ENCODE measurements at places on chromosomes 13 and 19.

DNA sequence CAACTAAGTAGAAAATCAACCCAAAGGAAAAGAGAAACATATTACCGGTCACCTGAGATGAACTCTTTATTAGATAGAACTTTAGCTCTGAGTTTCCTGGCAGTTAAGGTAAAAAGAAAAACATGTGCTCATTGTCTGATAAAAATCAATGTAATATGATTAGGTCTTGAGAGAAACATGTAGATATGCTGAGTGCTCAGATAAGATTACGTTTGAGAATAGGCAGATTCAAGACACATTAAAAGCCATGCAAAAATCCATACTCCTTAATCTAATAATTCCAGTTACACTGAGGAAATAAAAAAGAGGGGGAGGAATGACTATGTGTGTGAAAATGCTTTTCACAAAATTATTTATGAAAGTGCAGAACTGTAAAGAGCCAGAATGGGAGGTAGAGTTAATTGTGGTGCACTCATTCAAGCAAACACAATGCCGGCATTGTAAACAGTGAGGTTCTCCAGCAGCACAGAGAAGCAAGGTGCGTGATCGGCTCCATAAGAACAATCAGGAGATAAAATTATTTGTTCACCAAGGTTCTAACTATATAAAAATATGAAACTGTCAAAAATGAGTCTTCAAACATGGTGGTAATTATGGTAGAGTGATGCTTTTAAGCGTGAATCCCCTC, 88.8 kb downstream of the MBNL2 start:
- H3K36me3 ChIP-seq: peaks cover 6% of the 10 kb centered on the region
- H3K4me3 ChIP-seq: no peak overlapping the region
- no peak overlapping the region for H3K27ac ChIP-seq
- no peaks in the 10 kb centered on the region for H3K27me3 ChIP-seq
- no peak for DNase-seq
- peaks cover 31% of the 10 kb centered on the region for H3K4me1 ChIP-seq

DNA sequence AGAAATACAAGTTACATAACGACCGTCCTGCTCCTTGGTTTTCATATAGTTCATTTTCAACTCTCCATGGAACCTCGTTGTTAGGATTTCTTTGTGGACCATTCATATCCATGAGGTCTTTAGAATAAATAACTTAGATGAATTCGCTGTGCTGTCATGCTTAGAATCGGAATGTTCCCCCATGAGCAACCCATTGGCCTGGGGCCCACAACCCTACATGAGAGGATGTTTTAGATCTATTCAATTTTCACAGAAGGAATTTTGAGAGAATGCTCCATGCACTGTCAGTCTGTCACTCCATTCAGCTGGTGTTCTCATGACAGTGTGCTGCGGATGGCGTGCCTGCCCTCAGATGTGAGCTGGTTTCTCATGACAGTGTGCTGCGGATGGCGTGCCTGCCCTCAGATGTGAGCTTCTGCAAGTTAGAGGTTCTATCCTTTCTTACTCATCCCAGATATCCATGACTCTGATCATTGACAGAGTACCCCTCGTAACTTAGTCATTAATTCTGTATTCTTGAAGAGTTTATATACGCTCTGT, 1193.1 kb downstream of the EFNB2 start:
- no peak overlapping the region for H3K4me3 ChIP-seq
- DNase-seq: no peak

DNA sequence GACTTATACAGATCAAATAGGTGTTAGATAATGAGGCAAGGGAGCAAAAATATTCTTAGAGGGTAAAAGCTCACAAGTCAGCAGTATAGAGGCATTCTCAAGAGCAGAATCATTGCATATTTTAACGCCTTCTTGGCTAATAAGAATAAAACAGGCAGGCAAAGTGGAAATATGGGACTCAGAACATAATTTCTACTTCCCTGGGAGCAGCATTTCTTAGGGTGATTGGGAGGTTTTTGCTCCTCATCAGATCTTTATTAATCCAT, 39.6 kb downstream of the LHFPL6 start:
- H3K4me1 ChIP-seq: no peaks in the 10 kb centered on the region
- H3K4me3 ChIP-seq: no peak overlapping the region
- no peak overlapping the region for H3K27ac ChIP-seq

GRCh38 chr13:52016296-52016695, 4.1 kb downstream of the ALG11 start:
- DNase-seq: no peak
- no peak overlapping the region for H3K4me3 ChIP-seq
- H3K36me3 ChIP-seq: peaks cover 26% of the 10 kb centered on the region

- H3K4me3 ChIP-seq: peak overlapping the region; percentile 79
- H3K36me3 ChIP-seq: no peaks in the 10 kb centered on the region
- peak overlapping the region; percentile 78 for H3K27ac ChIP-seq
- peaks cover 11% of the 10 kb centered on the region for H3K27me3 ChIP-seq
- DNase-seq: no peak
These were observed 1.2 kb downstream of the KLF2 start for GRCh38 chr19:16325641-16326400.
